ENCODE measurements at places on chromosomes 2 and 18.

- no peak for DNase-seq
Measured at GRCh38 chr2:85564144-85564563, 2.9 kb upstream of the GGCX start.

DNA sequence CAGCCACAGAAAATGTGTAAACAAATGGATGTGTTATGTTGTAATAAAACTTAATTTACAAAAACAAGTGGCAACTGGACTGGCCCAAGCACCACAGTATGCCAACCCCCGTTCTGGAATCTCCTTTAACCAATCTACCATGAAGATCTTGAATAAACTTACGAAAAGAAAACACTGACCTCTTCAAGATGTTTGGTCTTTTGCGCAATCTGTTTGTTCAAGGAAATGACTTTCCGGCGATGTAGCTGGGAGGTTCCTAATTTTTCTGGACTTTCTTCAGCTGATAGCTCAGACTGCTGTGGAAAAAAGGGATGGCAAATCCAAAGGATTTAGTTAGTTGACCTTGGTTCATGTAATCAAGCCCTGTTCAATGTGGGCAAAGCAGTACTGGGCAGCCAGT is 55.7 kb downstream of the CCDC93 start:
- DNase-seq = no peak

DNA sequence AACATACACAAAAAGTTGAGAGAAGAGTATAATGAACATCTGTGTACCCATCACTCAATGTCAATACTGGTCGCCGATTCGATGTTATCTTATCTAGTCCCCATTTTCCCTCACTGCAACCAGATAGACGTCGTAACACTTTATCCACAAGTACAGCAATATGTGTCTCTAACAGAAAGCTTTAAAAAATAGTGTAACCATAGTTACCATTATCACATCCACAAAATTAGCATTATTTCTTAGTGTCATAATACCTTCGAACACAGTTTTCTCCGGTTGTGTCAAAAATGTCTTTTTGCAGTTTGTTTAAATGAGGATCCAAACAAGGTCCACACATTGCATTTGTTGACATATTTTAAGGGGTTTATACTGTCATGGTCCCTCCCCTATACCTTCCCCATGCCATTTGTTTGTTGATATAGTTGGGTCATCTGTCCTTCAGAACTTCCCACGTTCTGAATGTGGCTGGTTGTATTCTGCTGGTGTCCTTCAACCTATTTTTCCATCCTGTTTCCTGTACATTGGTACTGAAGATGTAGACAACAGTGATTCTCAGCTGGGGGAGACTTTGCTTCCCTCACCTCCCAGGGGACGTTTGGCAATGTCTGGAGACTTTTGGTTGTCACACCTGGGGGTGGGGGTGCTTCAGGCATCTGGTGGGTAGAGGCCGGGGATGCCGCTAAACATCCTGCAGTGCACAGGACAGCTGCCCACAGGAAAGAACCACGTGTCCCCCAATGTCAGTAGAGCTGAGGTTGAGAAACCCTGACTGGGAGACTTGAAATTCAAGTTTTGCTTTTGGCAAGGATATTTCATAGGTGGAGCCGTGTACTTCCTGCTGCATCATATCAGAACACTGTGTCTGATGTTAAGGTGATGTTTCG is 72.7 kb upstream of the SPRED2 start:
- no peak for DNase-seq

GRCh38 chr2:3037196-3038194 is 340.1 kb downstream of the EIPR1 start:
- DNase-seq = no peak

DNA sequence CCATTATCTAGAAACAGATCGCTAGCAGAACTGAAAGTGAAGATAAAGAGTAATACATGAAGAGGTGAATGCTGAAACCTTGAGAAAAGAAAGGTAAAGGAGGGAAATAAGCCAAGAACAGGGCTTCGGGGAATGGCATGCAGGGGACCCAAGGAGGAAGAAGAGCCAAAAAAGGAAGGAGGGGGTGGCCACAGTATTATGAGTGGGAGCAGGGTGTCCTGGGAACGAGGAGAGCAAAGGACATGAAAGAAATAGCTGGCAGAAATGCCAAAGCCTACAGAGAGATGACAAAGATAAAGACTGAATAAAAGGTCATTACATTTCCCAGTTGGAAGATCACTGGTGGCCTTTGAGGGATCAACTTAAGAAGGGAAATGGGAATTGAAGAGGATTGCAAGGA is 82.9 kb downstream of the ACTR3 start:
- no peak for DNase-seq

GRCh38 chr2:190996947-190997346 is 17.0 kb downstream of the STAT1 start:
- no peak for DNase-seq

DNA sequence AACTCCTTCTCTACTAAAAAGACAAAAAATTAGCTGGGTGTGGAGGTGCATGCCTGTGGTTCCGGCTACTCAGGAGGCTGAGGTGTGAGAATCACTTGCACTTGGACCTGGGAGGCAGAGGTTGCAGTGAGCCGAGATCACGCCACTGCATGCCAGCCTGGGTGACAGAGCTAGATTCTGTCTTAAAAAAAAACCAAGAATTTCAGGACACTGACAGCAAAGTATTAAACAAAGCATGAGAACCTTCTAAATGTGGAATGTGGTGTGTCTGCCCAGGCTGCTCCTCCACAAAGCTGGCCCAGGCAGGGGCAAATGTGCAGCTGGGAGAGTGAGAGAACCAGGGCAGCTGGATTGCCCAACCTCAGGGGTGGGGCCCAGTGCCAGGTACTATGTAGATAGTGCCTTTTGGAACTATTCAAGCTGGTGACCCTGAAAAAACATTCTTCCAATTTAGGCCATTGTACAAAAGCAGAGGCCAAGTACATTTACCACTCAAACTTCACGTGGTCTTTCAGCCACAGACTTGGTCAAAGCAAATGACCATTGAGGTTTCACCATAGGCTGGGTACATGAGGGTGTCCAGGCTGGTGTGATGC is 6.7 kb upstream of the UGT1A5 start:
- no peak for DNase-seq

Data from DND-41 (cell line).